NCI-H1105 (cell line): ENCODE measurements at places on chromosomes 7 and 10.

DNA sequence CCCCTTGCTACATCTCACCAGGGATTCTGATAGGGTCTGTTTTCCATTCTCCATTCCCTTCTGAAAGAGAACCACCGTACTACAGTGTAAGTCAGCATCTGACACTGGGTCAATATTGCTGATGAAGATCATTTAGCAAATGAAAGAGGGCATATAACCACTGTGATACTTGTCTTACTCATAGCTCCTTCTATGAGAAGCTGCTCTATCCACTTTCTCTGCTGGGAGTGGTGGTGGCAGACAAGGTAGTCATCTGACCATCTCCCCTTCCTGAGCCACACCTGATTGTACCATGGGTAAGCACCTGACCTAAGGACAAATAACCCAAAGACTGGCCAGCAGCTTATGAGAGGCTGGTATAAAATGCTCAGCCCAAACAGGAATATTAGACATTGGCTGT is 220.4 kb downstream of the DOCK4 start:
- DNase-seq = no peak

- peak; percentile 55 for DNase-seq
These were observed 58.2 kb upstream of the LYZL2 start for GRCh38 chr10:30687698-30688213.

DNA sequence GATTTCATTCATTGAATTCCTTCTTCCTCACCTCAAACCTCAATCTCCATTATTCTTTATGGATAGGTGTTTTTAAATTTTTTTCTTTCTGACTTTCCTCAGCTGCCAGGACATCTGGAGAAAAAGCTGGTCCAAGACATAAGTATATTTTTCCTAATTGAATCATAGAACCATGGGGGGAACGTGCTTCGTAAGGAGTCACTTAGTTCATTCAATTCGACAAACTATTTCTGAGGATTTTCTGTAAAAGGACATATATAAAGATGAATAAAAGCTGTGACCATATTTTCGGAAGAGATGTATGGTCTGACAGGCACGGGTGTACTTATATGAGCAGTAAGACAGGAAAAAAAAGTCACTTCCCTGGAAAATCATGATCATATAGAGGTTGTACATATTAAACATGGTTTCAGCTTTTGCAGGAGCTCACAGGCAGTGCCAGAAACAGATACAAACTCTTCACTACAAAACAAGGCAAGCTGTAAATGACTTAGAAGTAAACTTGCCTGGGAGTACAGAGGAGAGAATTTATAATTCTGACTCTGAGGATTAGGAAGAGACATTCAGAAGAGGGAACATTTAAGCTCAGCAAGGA is 88.2 kb upstream of the EGR2 start:
- DNase-seq = no peak

DNA sequence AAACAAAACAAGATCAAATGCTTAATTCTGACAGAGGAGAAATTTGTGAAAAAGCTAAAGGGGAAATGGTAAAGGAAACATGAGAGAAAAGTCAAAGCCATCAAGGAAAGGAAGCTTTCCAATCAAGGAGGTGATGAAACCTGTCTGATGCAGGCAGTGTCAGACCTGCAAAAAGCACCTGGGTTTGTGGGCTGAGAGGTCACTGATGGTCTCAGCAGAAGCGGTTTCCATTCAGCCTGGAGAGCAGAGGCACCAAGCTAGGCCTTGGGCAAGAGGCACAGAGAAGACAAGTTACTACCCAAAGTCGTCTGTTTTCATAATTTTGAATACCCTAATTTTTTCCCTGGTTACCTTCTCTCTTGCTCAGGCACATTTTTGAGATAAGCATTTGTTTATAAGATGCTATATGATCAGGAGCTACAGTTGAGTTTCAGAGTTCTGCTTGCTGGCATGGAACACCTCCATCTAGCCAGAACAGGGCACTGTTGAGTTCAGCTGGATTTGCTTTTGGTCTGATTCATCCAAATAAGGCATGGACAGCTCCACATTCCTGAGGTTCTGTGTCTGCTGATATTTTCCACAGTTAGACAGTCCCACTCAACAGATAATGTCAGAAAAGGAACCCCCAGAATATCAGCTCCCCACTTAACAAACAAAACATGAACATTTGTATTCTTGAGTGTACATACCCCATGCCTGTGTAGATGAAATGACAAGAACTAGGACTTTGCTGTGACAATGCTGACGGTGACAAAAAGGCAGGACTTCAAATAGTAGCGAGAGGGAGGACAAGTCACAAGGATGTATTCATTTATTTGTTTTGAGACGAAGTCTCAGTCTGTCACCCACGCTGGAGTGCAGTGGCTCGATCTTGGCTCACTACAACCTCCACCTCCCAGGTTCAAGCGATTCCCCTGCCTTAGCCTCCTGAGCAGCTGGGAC is 4.9 kb upstream of the PPIA start:
- DNase-seq = no peak

DNA sequence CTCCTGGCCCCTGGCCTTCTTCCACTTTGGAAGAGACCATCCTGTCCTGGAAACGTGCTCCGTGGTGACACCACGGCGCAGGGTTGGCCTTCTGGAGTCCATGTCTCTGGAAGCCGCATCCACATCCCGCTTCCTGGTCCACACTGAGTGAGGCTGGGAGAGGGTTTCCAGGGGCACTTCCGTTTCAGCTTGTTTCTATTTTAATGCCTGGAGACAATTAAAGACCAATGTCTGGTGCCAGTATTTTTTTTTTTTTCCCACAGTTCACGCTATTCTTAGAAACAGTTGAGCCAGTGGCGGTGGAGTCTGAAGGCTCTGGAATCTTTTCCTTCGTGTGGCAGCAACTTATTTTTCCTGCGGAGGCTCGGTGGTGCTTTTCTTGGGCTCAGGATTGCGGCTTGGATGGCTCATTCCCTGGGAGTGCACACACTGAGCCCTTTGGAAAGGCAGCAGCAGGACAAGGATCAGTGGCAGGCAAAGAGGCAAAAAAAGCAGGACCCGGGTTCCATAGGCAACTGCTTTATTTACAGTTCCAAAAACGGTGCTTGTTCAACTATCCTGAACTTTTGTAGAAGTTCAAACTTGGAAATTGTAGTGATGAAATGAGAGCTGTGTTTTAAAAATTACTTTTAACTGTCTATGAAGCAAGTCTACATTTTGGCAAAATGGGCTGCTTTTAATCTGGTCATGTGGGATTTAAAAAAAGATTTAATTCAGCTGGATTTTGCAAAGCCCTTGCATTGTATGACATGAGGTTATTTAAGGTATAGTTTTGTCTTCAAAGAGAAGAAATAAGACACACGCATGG is 202.8 kb downstream of the BAMBI start:
- DNase-seq = no peak

DNA sequence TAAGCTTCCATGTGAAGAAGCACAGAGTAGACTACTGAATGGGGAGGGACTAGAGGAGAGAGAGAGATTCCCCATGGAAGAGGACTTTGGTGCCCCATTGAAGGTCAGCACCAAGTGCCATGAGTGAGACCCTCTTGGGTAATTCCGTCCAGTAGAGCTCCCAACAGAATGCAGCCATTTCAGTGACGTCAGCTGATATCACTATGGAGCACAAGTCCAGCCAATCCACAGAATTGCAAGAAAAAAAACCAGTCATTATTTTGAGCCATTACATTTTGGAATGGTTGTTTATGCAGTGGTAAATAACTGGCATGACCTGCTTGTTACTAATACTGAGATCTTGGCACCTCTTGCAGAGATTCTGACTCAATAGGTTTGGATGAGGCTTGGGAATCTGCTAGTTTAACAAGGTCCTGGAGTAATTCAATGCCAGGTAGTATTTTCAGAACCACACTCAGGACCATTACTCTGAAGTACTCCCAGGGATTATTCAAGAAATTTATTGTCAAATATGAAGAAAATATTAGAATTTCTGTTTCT is 52.6 kb upstream of the SP8 start:
- no peak for DNase-seq

DNA sequence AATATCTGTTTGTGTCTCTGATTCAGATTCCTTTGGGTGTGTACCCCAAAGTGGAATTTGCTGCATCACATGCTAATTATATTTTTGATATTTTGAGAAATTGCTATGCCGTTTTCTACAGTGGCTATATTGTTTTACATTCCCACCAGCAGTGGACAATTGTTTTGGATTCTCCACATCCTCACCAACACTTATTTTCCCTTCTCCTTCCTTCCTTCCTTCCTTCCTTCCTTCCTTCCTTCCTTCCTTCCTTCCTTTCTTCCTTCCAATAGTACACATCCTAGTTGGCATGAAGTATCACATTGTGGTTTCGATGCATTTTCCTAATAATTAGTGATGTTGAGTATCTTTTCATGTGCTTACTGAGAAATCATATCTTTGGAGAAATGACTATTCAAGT is 535.5 kb downstream of the SH2D4B start:
- no peak for DNase-seq

DNA sequence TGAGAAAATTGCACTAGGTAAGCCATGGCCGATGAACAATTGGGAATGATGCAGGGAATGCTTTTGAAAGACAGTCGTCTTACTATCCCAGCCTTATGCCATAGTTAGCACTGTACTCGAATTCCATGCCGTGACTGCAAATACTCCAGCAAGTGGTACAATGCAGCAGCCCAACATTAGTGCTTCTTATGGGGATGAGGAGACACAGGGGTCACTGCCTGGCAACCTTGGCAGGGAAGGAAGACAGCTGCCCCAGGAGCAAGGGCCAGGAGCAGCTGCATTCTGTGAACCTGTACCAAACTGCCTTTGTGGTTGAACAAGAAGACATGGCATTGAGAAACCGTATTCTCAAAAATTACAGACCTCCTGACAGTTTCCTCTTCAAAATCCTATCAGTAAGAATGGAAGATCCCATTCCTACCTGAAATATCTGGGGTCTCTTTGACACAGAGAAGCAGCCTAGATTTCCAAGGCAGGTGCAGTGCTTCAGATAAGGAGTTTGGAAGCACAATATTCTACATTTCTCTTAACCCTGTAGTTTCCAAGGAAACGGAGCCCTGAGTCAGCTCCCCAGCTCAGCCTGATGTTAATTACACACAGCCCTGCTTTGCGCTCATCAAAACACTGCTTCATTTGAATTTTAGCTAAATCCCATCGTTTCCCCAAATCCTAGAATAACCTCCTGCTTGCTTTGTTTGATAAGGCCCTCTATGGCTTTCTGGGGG is 49.0 kb upstream of the FRMD4A start:
- DNase-seq = no peak

DNA sequence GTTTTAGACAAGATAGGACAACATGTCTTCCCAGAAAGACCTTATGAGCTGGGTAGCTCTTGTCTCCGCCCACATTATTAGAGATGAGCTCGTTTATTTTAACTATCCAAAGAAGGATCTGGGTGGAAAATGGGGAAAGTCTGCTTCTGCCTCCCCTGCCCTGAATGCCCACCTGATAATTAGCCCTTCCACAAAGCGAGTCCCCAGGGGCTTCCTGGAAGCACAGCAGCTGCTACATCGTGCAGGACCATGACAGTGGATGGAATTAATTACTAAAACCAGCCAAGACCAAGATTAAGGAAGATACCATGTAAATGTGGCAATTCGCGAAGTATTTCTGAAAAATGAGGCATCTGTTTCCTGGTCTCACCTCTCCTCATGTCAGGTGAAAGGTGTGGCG is 374.4 kb downstream of the PAXIP1 start:
- no peak for DNase-seq

DNA sequence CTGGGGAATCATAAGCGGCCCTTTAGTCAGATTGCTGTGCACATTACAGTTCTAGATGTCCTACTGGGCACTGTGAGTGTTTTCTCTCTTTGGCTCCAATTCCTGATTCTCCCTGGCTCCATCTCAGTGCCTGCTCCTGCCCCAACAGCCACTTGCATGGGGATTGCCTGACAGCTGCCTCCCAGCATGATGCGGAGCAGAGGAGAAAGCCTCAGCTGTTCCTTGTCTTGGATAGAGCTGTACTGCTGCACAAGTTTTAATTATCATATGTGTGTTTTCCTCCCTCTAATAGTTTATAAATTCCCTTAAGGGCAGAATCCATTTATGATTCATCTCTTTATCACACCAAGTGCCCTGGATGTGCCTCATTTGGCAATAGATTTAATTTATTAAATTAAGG is 285.8 kb upstream of the COBL start:
- DNase-seq = no peak

GRCh38 chr10:15122477-15123030 is 25.4 kb downstream of the RPP38 start:
- DNase-seq = no peak

DNA sequence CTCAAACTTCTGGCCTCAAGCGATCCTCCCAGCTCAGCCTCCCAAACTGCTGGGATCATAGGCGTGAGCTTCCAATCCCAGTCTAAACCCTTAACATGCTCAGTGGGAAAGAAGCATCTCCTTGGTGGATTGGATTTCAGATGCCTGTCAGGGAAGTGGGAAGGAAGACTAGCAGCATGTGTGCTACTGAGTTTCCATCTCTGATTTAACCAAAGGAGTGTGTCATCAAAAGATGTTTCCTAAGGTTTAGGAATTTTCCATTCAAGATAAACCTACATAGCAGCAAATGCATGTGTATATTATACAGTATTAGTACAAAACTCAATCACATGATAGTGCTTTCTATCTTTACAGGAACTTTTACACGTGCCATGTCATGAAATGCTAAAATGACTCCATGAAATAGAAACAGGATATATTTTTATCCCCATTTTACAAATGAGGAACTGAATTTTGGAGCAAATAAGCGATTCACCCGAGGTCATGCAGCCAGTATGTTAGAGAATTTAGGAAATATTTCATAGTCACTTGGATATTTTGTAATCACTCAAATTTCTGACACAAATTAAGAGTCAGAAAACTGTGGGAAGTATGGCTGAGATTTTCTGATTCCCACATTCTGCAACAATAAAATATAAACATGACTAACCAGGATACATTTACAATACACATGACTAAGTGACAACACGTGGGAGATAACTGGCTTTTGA is 11.4 kb upstream of the TMEM26 start:
- DNase-seq = no peak

DNA sequence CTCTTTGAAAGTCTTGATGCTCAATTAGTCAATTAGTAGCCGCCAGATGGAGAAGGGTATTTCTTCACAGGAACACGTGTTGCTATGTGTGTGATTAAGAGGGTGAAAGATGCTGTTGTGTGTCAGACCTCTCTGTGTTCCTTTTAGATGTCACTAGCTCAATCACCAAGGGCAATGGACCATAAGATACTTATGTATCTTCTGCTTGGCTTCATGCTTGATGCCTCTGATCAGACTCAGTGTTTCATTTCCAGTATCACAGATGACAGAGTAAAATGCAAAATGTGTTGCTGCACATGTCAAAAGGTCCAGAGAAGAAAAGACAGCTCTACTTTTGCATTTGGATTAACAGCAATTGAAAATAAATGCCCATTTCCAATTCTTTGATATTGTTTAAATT is 865.9 kb downstream of the CNTNAP2 start:
- DNase-seq = no peak

GRCh38 chr10:113099431-113100183 is 149.6 kb downstream of the TCF7L2 start:
- DNase-seq = peak; percentile 55

- no peak for DNase-seq
These were observed 13.0 kb downstream of the GET4 start for GRCh38 chr7:889391-889790.
